ENCODE measurements at places on chromosomes 11 and 22.

DNA sequence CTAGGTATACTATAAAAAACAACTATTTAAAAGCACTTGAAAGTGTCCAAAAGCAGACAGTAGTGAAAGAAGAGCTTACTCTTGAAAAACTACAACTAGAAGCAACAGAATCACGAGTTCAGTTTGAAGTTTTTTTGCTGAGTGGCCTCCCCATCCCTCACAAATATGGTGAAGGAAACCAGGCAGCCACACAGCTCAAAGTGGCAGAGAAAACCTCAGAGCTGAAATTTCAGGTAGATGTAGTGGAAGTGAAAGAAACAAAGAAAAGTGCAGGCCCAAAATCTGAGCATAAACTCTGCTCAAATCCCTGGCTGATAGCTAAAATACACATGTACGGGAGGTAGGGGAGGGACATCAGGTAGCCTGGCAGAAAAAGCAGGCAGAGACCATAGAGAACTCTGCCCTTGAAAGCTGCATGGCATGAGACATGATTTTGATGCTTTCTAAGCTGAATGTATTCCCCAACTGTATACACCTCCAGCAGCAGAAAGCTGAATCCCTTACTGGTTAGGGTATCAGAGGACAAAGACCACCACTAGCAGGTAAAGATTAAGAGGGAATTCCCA, 12.1 kb downstream of the BTBD10 start:
- no peak for DNase-seq

DNA sequence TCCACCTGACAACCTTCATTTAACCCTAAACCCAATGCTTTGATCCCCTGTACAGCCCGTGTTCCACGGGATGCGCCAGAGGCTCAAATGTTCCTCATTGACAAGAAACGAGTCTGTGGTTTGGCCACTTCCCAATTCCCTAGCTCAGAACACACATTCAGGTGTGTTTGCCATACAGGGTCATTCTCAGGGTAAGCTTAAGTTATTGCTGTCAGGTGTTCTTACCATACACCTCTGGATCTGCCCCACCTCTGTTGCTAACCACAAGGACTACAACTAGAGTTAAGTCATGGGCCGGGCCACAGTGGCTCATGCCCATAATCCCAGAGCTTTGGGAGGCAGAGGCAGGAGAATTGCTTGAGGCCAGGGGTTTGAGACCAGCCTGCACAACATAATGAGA, 45.6 kb upstream of the POLD3 start:
- no peak for DNase-seq

- no peak for DNase-seq
These were observed 233.5 kb upstream of the B3GAT1 start for GRCh38 chr11:134645576-134645975.

- no peak for DNase-seq
These were observed 56.9 kb upstream of the CADM1 start for GRCh38 chr11:115561116-115561515.

- peak; percentile 29 for DNase-seq
These were observed 157.7 kb downstream of the C11orf91 start for GRCh38 chr11:33542921-33543320.

DNA sequence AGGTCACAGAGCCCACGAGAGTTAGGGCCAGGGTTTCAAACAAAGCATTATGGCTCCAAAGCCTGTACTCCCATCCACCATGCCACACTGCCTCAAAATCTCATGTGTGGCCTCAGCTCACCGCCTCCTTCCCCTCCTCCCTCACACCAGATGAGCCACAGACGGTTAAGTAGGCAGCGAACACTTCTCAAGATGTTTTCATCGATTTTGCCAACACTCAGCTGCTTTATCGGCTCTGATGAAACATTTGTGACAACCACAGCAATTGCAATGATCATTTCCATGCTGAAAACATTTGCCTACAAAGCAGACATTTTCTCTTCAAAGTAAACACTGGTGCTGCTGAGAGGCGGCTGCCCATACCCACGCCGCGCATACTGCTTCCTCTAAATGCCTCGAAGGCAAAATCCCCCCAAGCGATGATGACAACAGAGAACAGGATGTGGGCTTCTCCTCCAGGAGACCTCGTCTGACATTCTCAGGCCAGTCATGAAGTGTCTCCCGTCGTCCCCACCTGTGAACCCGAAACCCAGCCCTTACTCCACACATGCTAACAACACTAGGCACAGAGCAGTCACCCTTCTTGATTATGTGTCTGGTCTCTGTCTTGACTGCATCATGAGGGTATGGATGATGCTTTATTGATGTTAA, 599.2 kb downstream of the SOX6 start:
- no peak for DNase-seq

Measured in CD4-positive, alpha-beta T cell treated with Interleukin-10 for 1 hour (primary cell).